ENCODE measurements at places on chromosomes 7 and 10.

DNA sequence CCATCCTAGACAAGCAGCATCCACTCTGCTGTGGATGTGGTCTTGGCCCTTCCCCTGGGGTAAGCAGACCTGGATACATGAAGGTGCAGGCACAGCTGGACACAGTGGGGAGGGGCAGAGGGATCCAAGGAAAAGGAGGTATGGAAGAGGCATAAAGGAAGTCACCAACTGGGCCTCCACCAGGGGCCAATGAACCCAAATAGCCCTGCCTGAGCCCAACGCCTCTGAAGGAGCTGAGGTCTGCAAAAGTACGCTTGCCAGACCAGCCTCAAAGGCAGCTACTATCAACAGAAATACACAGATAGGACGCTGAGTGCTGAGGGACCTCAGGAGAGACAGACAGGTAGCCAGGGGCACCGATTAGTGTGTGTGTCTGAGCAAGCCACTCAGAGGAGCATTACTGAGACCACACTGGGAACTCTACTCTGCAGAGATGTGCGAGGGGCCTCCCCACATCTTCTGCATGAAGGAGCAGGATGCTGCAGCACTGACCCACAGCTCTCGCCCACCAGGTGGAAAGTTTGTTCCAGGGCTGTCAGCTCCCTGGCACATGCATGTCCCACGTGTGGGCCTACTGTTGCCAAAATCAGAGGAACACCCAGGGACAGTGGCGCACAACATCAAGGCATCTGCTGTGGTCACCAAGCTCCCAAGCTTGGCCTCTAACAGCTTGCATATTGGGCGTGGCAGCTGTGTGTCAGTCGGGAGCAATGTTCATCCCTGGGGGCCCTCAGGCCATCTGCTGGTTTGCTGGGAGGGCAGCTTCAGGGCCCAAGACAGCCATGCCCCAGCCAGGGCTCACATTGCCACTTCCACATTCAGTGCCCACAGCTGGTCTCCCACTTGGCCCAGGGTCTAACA is 40.0 kb downstream of the MKI67 start:
- DNase-seq = no peak

GRCh38 chr7:43104874-43105520 is 7.5 kb upstream of the HECW1 start:
- no peak for DNase-seq

DNA sequence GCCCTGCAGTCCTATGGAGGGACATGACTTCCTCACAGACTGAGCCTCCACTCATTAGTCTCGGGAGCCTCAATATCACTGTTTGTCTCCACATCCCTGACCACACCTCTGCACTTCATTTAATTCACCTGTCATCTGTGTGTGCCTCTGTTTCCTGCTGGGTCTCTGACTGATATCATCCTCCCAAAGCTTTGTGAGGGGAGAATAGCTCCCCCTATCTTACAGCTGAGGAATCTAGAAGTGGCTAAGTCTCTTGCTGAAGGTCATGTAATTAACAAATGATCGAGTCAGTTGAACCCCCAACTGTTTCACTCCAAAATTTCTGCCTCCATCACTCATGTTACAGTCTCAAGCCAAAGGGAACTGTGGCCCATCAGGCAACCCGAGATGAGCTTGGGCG is 5.5 kb upstream of the CPXM2 start:
- no peak for DNase-seq

GRCh38 chr7:38169847-38170246 is 8.2 kb upstream of the STARD3NL start:
- no peak for DNase-seq

Measured in GM13976 (cell line).